ENCODE measurements at places on chromosomes 6 and 20. TPM values are rescaled to one million over a fixed set of nuclear protein-coding genes. Genes with fewer than 3 reads are reported as not detected.

COL9A3 gene
- total RNA-seq: not detected

PAK5 gene
- not detected for total RNA-seq

GMNN gene
- 84.9 TPM for total RNA-seq

PNLDC1 gene
- not detected for total RNA-seq

TRAPPC3L gene
- total RNA-seq: not detected

INSM1 gene
- 0.25 TPM for total RNA-seq

NUP43 gene
- 71.9 TPM for total RNA-seq

ULBP2 gene
- total RNA-seq: 0.69 TPM

BNIP5 gene
- total RNA-seq: not detected

ZBTB22 gene
- total RNA-seq: 8.8 TPM
